ENCODE measurements at places on chromosomes 4 and X.

GRCh38 chr4:6050551-6050950, 32.3 kb upstream of the C4orf50 start:
- no peak for DNase-seq

GRCh38 chrX:21840193-21840545, 752 bp downstream of the MBTPS2 start:
- peak; percentile 64 for DNase-seq

DNA sequence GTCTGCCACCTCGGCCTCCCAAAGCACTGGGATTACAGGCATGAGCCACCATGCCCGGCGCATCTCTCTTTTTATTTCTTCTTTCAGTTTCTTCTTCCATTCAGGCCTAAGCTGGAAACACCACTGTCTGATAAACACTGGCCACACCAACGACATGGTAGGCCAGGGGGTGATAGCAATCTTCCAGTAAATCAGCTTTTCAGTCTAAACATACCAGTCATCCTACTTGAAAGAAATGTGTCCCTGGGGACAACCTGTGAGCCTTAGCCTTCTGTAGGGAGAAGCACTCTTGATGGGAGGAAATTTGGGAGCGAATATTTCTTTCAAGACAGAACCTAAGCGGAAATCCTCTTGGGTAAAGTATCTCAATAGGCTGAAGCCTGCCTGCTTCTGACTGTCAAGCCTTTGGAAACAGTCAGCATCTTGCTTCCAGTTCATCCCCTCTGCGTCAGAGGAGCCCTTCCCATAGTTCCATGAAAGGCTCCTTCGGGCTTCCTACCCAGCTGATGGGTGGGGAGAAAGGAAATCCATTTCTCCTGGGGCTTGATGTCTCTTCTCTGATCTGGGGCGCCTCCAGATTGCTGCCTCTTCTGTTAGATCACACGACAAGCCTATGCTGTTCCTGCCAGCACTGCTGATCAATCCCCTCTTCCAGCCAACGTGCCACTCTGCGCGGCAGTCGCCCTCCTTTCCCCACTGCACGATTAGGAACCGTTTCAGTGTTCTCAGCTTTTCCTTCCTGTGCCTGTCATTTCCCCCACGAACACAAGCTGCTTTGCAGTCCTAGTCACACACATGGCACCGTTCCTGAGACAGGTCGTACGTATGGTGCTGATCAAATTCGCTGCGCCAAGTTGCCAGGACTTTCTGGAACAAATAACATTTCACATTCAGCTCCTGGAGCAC, 49.5 kb upstream of the CBR4 start:
- no peak for DNase-seq

DNA sequence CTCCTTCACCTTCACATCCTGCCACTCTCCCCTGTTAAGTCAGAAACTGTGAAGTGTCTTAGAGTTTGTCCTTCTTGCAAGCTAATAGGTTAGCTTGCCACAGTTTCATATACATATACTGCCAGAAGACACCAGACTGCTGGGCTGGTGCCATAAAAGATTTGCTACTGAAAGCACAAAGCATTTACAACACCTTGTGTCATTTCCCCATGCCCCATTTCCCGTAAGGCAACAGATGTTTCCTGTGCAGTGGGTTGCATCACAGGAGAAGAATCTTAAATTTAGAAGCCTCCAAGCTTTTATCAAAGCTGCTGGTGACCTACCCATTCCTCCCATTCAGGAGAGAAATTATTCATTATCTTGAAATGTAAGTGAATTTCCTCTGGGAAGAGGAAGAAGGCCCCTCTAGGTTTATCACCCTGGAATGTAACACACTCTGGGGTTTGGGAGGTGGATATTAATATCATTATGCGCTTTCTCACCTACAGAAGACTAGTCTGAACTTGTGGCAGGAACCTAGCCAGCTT, 34.5 kb upstream of the RAB33B start:
- DNase-seq: peak; percentile 22

DNA sequence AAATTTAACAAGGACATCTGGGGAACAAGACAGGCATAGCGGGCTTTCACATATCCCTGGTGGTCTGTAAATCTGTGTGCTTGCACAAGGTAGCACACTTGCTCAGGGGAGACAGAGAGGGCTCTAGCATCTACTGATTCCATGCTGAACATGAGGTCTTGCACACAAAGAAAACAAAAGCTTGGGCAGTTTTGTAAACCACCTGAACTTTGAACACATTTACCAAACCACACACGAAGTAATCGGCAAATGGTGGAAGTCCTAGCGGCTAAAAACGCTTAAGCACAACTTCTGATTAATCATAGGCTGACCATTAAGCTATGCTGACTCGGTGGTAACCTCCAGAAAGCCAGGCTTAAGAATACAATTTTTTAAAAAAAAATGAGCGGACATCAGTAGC, 52.8 kb downstream of the AKAP4 start:
- no peak for DNase-seq

GRCh38 chr4:18039113-18039512, 17.6 kb upstream of the LCORL start:
- no peak for DNase-seq

GRCh38 chrX:48003367-48003757, 427 bp downstream of the ZNF182 start:
- DNase-seq: no peak

DNA sequence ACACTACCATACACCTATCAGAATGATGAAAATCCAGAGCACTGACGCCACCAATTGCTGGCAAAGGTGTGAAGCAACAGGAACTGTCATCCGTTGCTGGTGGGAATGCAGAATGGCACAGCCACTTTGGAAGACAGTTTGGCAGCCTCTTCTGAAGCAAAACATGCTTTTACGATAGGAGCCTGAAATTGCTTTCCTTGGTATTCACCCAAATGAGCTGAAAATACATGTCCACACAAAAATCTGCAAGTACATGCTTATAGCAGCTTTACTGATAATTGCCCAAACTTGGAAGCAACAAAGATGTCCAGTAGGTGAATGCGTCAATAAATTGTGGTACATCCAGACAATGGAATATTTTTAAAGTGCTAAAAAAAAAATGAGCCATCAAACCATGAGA, 322.8 kb upstream of the FAT1 start:
- no peak for DNase-seq

GRCh38 chr4:62260254-62260653, 1060.1 kb downstream of the ADGRL3 start:
- DNase-seq: no peak

GRCh38 chr4:73735231-73735630, 5.1 kb upstream of the CXCL8 start:
- peak; percentile 55 for DNase-seq

DNA sequence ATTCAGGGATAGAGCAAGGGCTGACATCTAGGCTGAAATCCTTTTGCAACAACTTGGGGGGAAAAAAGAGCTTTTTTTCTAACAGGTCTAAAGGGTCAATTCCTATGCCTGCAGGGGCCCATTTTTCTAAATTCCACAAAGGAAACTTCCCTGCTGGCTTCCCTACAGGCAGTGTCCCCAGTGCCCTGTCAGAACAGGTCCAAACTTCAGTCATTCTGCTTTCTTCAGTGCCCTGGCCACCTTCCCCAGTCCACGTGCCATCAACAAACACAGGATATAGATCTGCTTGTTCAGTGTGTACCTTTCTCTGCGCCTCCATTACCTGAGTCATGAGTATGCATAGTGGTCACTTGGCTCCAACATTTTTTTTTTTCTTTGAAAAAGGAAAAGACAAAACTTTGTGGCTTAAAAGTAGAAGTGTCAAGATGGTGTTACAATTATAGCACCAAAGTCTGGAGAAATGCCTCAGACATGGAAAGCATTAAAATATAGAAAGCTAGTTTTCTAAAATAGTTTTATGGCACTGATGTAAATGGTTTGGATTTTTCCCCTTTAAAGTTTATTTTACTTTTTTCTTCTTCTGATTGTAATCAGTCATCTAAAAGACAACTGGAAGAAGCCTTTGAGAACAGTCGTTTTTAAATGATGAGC, 84.0 kb upstream of the JADE1 start:
- DNase-seq: no peak

DNA sequence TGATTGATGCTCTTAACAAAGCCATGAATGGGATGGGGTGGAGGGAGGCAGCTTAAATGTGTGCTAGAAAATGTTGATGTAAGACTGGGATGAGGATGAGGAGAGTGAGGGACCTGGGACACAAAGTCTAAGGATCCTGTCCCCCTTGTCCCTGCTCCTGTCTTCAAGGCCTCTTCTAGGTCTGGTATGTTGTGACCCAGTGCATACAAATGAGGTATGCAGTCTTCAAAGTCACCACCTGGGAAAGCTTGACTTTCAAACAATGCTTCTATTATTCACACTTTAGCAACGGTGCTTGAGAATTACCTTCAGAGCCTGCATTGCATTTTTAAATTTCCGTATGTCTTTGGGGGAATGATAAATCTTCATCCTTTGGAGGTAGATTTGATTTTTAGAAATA, 88.4 kb upstream of the SLC34A2 start:
- DNase-seq: no peak

GRCh38 chrX:7233580-7234406, 85.8 kb upstream of the PUDP start:
- no peak for DNase-seq

- DNase-seq: no peak
Measured at GRCh38 chr4:40587826-40588225, 41.8 kb downstream of the RBM47 start.

GRCh38 chr4:145709843-145710242, 29.9 kb downstream of the C4orf51 start:
- DNase-seq: peak; percentile 80

GRCh38 chrX:66632981-66633380, 5.9 kb downstream of the EDA2R start:
- DNase-seq: no peak

GRCh38 chrX:84248226-84248625, 60.2 kb upstream of the RPS6KA6 start:
- DNase-seq: no peak

- no peak for DNase-seq
Measured at GRCh38 chrX:55638933-55639332, 15.7 kb downstream of the FOXR2 start.

DNA sequence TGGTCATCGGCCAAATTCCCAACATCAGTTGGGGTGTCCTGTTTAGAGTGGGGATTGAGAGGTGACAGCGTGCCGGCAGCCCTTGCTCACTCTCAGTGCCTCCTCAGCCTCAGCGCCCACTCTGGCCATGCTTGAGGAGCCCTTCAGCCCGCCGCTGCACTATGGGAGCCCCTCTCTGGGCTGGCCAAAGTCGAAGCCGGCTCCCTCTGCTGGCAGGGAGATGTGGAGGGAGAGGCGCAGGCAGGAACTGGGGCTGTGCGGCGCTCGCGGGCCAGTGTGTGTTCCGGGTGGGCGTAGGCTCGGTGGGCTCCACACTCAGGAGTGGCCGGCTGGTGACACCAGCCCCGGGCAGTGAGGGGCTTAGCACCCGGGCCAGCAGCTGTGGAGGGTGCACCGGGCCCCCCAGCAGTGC, 7.1 kb upstream of the CENPU start:
- no peak for DNase-seq

DNA sequence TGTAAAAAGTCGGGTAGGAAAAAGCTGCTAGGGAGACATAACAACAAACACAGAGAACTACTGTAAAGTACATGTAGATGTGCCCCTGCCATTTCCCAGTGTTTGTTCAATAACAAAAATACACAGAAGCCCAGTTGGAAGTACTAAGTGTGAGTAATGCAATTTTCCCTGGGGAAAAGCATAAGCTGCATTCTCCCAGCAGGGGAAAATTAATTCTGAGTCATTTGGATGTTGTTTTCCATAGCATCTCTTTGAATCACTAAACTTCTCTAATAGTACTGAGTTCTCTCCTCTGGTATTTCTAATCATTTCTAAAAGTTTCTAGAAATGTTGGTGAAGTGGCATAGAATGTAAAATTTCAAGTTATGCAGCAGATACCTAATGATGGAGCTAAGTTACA, 1114.9 kb downstream of the C4orf33 start:
- DNase-seq: no peak

DNA sequence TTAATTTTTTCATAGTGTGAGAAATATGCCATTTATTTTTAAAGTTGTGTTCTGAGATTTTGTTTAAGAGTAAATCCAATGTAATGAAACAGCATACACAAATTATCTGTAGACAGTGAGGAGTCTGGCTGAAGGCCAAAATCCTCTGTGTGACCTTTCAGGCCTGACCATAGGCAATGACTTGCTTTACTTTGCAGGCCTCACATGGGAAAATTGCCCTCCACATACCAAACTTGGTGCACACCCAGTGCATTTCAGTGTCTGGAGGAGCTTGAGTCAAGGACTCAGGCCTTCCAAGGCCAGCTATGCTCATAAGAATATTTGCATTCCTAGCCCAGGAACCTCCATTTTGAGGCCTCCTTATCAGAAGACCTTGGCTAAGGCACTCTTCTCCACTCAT, 430.1 kb downstream of the GABRG1 start:
- no peak for DNase-seq

- no peak for DNase-seq
Measured at GRCh38 chr4:165779950-165780670, 92.9 kb upstream of the TLL1 start.

- no peak for DNase-seq
Measured at GRCh38 chr4:16438986-16439385, 212.7 kb upstream of the TAPT1 start.

GRCh38 chr4:111854494-111855087, 290.7 kb upstream of the FAM241A start:
- DNase-seq: peak; percentile 32

DNA sequence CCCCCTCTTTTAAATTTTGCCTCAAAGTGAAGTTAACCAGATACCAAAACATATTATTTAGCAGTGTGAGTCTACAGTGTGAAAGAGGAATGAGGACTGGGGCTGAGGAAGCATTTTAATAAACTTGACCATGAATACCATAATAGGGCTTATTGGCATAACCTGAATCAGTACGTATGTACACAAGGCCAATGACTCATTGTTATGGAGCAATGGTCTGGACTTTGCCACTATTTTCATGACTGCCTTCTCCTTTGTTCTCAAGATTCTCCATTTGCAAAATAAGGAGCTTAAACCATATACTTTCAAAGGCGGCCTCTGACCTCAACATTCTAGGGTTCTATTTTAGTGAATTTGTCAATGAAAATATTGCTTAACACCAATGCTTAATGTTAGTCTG, 102.8 kb upstream of the OR13H1 start:
- no peak for DNase-seq

- no peak for DNase-seq
Measured at GRCh38 chrX:136438192-136438591, 49.6 kb upstream of the BRS3 start.

DNA sequence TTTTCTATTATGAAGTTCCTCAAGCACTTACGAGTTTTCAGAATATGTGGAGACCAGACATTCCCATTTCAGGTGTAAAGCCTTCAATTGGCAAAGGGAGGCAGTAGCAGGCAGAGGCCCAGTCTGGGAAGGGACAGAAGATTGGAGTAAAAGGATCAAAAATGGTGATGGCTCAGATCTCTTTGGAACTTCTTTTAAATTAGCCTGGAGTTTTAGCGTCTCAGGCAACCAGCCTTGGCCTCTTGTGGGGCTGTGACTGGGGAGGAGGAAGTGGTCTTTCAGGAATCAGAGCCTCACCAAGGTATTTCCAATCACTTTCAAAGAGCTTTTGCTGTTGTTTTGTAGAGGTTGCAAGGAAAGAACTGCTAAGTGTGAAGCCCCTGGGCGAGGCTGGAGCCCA, 239.1 kb downstream of the FRAS1 start:
- DNase-seq: no peak

- no peak for DNase-seq
Measured at GRCh38 chrX:36642052-36642451, 366.1 kb upstream of the FAM47C start.

All from activated CD4-positive, alpha-beta T cell treated with anti-CD3 and anti-CD28 coated beads, Interleukin-2, Interleukin-4, amounts not matched to agents 100 ng/mL and 50 ng/mL, durations not matched to agents 16 hours and 8 hours (primary cell).